ENCODE measurements at places on chromosomes 3 and 15.

DNA sequence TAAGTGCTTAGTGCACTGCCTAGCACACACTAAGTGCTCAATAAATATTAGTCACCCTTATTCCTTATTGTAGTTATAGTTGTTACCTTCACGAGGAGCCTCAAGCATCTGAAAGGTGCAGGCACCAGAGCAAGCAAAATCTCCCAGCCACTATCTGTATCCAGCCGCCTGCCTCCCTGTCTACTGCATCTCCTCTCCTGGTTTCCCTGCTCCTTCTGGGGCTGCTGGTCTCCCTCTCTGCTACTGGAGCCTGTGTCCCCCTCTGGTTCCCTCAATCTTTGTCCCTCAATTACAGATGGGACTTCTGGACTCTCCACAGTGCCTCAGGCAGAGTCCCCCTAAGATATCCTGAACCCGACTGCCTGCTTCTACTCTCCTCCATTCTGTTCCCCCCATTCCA lies 18.8 kb downstream of the MYL3 start:
- no peak for DNase-seq

GRCh38 chr3:156617781-156618180 lies 56.6 kb upstream of the TIPARP start:
- no peak for DNase-seq

- DNase-seq = no peak
These were observed 12.8 kb upstream of the CFAP44 start for GRCh38 chr3:113454057-113454456.

- no peak for DNase-seq
These were observed 27.3 kb upstream of the MBNL1 start for GRCh38 chr3:152241142-152242017.

GRCh38 chr3:48013288-48013980 lies 2.8 kb downstream of the MAP4 start:
- DNase-seq = no peak

- no peak for DNase-seq
These were observed 618.6 kb downstream of the NAALADL2 start for GRCh38 chr3:175477651-175478224.

DNA sequence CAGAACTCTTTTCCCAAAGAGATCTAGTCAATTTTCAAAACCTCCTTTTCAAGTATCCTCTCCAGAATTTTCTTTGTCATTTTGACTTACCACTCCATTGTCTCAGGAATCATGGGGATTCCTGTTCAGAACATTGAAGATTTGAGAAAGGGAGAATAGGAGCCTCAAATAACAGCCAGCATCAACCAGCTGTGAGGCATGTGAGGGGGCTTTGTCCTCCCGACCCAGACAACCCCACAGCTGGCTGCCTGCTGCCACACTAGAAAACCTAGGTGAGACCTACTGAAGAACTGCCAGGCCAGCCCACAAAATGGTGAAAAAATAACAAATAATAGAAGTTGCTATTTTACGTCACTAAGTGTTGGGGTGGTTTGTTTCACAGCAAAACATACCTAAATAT lies 5.9 kb upstream of the ARHGEF26 start:
- DNase-seq = no peak

DNA sequence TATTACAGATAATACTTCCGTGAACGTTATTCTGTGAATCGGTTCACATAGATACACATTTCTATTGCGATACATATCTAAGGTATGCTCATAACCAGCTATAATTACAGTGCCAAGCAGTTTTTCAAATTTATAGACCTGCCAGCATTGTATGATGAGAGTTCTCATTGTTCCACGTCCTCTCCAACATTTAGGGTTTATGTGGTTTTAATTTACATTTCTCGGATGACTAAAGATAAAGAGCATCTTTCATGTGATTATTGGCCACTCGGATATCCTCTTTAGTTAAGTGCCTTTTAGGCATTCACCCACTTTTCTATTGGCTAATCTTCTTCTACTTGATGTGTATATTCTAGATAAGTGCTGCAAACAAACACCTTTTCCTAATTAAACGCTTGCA lies 134.7 kb upstream of the CCDC54 start:
- DNase-seq = no peak
